ENCODE measurements at places on chromosomes 12 and 14.
A peak's percentile ranks its signal among the peaks of the same experiment; 100 is the strongest.

- peak; percentile 57 for DNase-seq
Measured at GRCh38 chr14:74478996-74479635, 14.0 kb downstream of the NPC2 start.

GRCh38 chr14:75831455-75831854, 150.3 kb downstream of the TGFB3 start:
- DNase-seq = no peak

DNA sequence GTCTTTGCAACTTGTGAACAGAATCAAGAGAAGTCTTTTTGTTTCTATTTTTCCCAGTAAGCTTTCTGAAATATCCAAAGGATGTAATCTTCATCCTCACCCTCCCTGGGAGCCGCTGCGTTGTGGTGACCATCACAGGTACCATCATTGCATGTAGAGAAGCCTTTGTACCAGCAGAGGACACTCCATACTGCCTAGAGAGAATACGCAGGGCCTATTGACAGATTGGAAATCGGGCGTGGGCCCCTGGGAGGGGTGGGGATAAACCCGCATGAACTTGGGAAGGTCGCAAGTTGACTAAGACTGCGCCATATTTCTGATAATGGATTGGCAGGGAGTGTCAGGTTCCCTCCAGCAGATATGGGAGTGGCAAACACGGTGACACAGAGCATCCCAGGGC, 12.7 kb downstream of the KRT1 start:
- no peak for DNase-seq

DNA sequence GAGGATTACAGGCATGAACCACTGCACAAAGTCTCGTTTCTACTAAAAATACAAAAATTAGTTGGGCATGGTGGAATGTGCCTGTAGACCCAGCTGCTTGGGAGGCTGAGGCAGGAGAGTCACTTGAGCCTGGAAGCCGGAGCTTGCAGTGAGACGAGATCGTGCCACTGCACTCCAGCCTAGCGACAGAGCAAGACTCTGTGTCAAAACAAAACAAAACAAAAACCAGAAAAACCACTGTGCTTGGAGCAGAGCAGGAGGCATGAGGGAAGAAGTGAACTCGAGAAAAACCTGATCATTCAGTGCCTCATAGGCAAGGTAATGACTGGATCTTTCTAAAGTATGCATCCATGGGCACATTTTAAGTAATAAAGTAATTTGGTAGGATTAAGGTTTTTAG, 487.8 kb downstream of the KCNH5 start:
- DNase-seq = no peak

GRCh38 chr14:30227436-30227835, 299.8 kb upstream of the PRKD1 start:
- no peak for DNase-seq

GRCh38 chr14:39469094-39469710, 37.0 kb upstream of the FBXO33 start:
- no peak for DNase-seq

DNA sequence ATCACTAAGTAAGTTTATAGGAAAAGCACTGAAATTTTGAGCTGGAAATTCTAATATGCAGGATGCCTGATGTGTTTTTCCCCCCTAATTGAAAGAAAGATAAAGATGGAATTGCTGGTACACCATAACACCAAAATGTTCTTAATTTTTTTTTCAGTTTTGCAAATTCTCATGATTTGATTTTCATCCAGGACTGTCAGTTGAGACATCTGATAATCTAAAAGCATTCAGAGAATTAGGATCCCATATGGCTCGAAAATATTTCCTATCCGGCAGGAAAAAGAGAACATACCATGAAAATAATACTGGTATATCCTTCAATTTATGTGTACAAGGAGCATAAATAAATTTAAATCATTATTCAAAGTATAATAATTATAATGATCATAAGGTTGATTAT, 452.1 kb downstream of the APAF1 start:
- DNase-seq = no peak

DNA sequence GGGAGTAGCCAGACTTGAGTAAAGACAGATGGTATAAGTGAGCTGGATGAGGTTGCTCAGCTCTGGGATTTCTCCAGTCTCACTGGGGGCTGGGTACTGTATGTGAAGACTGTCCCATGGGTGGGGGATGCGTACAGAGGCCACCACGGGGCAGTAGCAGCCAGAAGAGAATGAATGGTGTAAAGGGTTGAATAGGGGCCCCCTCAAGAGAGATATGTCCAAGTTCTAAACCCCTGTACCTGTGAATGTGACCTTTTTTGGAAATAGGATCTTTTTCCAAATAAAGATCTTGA, 21.8 kb upstream of the BCDIN3D start:
- no peak for DNase-seq

GRCh38 chr12:23816394-23816851, 133.0 kb downstream of the SOX5 start:
- DNase-seq = no peak

GRCh38 chr14:68790644-68791077, 2.2 kb downstream of the ZFP36L1 start:
- DNase-seq = no peak

GRCh38 chr12:44835641-44836379, 40.3 kb downstream of the NELL2 start:
- no peak for DNase-seq

DNA sequence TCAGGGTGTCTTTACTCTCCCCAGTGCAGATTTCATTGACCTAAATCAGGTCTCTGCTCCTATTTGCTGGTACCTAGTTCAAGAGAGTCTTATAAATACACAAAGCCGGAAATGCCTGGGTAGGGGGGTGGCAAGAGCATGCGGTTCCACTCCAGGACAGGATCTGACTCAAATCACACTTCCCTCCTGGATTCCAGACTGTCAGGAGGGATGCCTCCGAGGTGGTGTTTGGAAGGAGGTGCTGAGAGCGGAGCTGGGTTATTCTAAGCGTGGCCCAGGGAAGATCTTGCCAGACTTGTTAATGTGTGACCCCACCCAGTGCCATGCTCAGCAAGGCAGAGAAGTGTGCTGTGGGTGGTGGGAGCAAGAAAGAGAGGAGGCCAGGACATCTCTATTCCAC, 49.8 kb downstream of the B4GALNT3 start:
- peak; percentile 36 for DNase-seq

DNA sequence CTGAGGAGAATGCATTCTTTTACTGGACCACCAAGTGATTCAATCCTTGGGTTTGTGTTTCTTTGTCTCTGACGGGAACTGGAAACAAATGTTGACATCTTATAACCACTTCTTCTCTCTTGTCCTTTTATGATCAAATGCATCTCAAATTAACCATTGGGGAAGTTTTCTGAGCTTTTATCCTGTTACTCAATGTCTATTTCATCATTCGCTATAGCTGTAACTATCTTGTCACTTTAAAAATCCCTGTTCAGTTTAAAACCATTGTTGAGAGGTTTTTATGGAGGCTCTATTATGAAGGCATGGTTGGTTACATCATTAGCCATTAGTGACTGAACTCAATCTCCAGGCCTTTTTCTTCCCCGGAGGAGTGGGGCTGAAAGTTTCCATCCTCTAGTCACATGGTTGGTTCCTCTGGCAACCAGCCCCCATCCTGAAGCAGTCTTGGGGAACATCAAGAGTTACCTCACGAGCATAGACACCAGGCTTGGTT, 2.7 kb upstream of the CLEC6A start:
- no peak for DNase-seq

GRCh38 chr12:121888083-121888477, 510 bp upstream of the PSMD9 start:
- DNase-seq = no peak

DNA sequence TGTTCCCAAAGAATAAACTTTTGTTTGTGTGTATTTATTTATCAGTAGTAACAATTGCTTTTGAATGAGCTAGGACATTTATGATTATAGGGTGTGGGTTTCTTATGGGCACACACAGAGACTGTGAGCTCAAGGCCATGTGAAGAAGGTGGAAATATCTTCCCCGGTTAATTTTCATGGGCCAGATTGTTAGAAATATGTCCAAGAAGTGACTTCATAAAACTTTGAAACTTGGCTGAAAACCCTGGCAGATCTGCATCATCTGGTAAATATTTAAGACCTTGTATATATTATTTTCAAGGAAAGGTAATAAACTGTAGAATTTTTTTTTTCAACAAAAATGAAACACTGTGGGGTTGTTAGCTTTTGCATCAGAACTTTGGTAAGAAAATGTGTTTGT, 53.5 kb upstream of the RNU6-8 start:
- DNase-seq = no peak

- no peak for DNase-seq
Measured at GRCh38 chr12:24228371-24228770, 278.9 kb upstream of the SOX5 start.

DNA sequence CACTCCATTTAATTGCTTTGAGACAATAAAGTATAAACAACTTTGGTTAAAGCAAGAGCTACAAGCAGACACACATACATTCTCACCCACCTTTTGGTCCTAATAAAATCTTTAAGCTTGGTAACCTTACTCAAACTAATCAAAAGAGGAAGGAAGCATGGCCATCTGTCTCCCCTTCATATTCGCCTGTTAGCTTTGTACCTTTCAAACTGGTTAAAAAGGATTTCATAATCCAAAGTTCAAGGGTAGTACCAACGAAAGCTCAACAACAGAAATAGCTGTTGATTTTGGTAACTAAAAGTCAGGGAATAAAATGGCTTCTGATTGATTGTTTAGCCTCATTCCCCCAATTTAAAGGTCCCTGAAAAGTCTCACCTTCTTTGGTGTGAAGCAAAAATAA, 456.9 kb downstream of the BCAT1 start:
- no peak for DNase-seq

- DNase-seq = no peak
Measured at GRCh38 chr12:129067491-129067890, 214.2 kb downstream of the GLT1D1 start.

DNA sequence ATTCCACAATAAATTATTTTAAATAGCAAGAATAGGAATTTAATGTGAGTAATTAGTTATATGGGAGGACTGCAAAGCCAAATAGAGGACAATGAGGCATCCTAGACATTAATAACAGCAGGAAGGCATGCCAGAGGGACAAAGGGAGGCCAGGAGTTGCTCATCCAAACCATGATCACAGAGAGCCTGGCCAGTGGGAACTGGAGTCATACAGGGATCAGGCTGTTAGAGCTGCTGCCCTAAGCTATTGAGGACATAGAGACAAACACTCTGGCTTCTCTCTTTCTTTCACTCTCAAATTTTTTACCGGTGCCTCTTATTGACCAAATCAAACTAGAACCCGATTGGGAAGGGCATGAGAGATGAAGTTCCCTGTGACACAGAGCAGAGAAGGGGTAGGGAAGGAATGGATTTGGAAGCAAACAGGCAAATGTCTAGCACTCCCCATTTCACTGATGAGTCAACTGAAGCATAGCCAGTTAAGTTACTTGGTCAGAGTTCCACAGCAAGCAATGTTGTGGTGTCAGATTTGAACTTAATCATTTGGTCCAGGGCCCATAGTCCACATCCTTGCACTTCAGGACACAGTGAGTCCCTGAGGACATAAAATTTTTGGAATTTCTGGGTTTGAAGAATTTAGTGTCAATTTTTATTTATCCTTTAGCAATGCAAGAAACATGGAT, 17.9 kb upstream of the CFAP54 start:
- no peak for DNase-seq

GRCh38 chr12:50186681-50187080, 19.5 kb upstream of the CERS5 start:
- DNase-seq = no peak

- DNase-seq = no peak
Measured at GRCh38 chr14:68563251-68564131, 229.4 kb downstream of the ZFP36L1 start.

GRCh38 chr14:72965249-72965648, 39.0 kb downstream of the DCAF4 start:
- no peak for DNase-seq

GRCh38 chr14:38775986-38776385, 327.0 kb downstream of the SEC23A start:
- DNase-seq = no peak

DNA sequence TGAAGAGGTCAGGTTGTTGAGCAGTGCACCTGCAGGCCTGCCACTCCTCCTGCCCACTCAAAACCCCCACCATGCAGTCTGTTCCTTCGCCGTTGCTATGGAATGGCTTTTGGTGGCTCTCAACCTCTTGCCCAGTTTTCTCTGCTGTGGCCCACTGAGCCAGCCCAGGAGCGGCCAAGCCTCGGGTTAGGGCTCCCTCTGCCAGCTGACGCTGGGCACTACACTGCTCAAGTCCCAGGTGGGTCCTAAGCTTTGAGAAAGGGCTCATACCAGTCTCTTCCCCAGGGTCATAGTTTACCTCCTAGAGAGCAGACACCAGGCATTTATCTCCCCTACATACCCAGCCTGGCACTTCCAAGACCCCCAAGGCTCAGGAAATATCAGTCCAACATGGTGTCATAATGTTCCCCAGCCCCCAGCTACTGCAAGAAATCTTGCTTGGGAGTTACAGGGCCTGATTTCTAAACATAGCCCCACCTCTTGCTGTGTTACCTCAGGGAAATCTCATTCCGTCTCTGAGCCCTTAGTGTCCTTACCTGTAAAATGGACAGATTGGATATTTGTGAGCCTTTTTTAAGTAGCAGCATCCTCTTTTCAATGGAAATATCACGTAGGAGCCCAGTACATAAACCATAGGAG, 59.4 kb downstream of the TSPAN11 start:
- peak; percentile 65 for DNase-seq

DNA sequence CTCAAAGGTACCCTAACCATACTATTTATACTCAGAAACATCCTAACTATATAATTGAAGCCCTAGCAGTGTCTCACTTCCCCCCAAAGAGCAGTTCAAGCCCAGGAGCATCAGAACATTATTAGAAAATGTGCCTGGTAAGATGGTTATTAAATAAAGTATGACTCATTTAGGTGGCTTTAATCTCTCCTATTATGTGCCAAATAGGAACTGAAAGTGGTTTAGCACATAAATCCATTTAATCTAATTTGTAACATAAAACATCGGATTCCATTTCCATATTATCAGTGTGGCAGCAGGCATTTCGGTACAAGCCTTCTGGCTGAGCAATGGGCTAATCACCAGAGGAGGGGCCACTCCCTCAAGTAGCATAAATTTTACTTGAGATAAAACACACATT, 395.2 kb upstream of the TMTC1 start:
- DNase-seq = no peak

DNA sequence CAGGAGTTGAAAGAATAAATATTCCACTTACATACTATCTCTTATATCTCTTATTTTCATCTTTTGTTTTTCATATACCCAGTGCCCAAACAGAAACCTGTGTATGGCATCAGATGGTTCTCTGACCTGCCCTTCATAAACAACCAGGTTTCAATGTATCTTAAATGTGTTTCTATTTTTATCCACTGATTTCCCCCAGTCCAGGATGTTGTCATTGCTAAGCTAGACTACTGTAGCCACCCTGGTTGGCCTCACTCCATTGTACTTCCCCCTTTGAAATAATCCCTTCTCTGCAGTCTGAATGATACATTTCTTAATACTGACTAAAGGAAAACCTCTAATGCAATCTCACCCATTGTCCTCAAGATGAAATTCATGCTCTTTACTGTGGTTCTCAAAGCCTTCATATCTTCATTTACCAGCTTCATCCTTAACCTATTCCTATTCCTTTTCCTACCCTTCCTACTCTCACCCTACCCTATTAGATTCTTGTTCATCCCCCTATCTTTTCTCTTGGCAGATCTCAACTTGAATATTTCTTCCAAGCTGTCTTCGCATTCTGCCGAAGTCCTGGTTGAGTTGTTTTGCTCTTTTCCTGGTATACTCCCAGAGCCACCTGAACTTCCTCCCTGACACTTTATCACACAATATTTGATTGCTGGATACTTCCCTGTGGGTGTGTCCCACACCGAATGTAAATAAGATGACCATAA, 312.4 kb downstream of the FOXG1 start:
- no peak for DNase-seq

- DNase-seq = no peak
Measured at GRCh38 chr14:54312166-54312801, 84.5 kb upstream of the CDKN3 start.

- no peak for DNase-seq
Measured at GRCh38 chr12:109443794-109444193, 33.3 kb downstream of the KCTD10 start.

Measured in retina (tissue), 1 donor.